ENCODE measurements at places on chromosomes 4 and X.

DNA sequence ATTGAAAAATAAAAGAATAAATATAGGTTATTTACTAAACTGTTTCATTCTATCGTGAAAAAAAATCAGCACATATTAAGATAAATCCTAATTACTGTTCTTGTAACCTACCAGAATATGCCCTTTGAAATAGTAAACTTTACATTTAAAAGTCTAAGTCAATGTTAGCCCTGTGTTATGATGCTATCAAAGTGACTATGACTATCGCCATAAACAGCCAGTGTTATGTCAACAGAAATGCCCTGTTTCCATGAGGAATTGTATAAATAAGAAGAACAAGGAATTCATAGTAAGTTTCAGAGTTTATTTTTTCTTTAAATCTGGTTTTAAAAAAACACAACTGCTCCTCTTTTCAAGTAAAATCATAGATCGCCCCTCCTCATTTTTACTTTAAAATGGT lies 11.4 kb downstream of the NR3C2 start:
- no peak for DNase-seq

GRCh38 chr4:37540486-37540885 lies 145.7 kb downstream of the RELL1 start:
- DNase-seq: no peak

DNA sequence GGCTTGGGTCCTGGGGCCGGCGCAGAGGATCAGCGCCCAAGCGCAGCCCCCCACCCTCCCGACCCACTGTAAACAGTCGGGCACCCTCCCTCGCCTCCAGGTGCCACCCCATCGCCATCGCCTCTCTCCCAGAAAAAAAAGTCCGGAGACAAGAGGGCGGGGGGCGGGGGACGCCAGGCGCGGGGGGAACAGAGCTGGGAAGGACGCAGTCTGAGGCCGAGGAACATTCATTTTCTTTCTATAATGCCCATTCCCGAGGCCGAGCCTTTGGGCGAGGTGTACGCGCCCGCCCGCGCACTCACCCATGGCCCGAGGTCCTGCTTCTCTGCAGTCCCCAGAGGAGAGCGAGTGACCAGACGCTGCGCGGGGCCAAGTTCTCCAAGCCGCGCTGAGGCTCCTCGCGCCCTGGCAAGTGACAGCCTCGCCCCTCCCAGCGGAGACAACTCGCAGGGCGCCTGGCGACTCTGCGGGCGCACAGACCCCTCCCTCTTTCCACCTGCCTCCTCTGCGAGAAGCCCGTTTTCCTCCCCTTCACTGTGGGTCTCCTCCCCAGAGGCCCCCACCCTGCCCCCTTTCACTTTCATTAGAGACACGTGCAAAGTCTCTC lies 63.5 kb upstream of the WDR17 start:
- no peak for DNase-seq

DNA sequence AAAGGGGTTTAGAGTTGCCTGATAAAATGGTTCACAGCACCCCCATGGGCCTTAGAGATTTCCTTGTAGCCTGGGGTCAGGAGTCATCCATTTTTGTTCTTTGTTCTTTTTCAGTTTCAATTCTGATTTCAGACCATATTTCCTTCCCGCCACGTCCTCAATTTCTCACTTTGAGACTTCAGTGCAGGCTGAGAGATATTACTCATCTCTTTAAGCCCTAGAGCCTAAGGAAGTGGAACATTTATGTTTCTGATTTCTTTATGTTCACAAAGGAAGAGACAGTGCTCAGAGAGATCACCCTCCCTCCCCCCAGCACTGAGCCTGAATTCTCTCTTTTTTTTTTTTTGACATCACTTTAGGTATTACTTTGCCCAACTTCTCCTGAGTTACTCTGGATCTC lies 56.3 kb downstream of the MSN start:
- peak; percentile 12 for DNase-seq

- DNase-seq: no peak
These were observed 1477.2 kb upstream of the TENM3 start for GRCh38 chr4:180766045-180766444.

GRCh38 chrX:136094962-136095361 lies 52.4 kb upstream of the FHL1 start:
- no peak for DNase-seq

- no peak for DNase-seq
These were observed 9.2 kb upstream of the GABRA4 start for GRCh38 chr4:47002580-47002979.

GRCh38 chr4:28225050-28225449 lies 1364.4 kb downstream of the STIM2 start:
- no peak for DNase-seq

DNA sequence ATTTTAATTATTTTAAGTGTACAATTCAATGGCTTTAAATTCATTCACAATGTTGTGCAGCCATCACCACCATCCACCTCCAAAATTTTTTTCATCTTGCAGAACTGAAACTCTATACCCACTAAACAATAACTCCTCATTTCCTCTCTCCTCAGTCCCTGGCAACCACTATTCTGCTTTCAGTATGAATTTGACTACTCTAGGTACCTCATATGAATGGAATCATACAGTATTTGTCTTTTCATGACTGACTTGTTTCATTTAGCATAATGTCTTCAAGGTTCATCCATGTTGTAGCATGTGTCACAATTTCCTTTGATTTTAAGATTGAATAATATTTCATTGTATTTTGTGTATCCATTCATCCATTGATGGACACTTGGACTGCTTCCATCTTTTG lies 46.9 kb downstream of the KIF4A start:
- DNase-seq: no peak

- DNase-seq: no peak
These were observed 50.2 kb upstream of the SPRY1 start for GRCh38 chr4:123346330-123346940.

GRCh38 chr4:26632916-26633315 lies 49.0 kb downstream of the TBC1D19 start:
- DNase-seq: no peak

GRCh38 chr4:55500072-55500471 lies 46.6 kb downstream of the CLOCK start:
- no peak for DNase-seq

- DNase-seq: no peak
These were observed 27.2 kb downstream of the PALLD start for GRCh38 chr4:168524006-168524405.
